SK-N-DZ (cell line): ENCODE measurements at places on chromosomes 1 and 21.

DNA sequence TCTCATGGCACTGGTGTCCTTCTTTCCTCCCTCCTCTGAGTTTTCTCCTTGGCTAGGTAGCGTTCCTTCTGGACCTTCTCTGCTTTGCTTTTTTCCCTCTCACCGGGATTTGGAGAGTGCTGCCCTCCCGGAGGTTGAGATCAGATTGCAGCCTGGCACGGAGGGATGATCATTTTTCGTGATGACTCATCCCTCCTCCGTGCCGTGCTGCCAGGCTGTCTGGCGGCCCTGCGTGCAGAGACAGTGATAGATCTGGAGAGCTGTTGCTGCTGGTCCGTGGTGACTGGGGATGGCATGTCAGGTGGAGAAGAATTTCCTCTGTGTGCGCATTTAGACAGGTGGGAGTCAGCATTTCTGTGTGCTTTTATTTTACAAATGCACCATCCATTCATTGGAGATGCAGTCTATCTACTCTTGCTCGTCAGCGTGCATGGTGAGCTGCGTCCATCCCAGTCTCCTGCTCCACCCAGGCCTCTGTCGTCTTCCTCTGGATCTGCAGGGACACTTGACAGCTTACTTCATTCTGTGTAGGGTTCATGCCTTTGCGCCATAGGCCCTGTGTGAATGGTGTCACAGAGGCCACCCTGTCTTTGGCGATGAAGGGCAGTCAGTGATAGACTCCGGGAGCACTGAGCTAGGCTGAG lies 104.4 kb downstream of the PCBP3 start:
- no peak for DNase-seq

GRCh38 chr1:97145321-97145956 lies 423.9 kb downstream of the PTBP2 start:
- DNase-seq: no peak

DNA sequence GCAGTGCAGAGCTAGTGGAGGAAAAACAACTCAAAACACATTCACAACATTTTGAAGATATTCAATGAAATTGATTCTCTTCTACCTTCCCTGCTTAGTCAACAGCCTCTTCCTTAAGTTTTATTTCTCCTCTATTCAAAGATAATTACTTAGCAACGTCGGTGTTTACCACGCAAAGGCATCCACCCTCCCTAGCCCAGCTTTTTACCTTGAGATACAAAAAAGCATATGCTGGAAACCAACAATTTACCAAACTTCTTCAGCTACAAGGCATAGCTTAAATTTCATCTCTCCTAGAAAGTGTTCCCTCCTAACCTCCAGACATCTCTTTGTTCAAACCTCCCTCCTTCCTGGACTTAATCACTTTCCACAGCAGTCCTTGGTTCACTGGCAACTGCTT lies 102.8 kb upstream of the SOD1 start:
- DNase-seq: no peak

DNA sequence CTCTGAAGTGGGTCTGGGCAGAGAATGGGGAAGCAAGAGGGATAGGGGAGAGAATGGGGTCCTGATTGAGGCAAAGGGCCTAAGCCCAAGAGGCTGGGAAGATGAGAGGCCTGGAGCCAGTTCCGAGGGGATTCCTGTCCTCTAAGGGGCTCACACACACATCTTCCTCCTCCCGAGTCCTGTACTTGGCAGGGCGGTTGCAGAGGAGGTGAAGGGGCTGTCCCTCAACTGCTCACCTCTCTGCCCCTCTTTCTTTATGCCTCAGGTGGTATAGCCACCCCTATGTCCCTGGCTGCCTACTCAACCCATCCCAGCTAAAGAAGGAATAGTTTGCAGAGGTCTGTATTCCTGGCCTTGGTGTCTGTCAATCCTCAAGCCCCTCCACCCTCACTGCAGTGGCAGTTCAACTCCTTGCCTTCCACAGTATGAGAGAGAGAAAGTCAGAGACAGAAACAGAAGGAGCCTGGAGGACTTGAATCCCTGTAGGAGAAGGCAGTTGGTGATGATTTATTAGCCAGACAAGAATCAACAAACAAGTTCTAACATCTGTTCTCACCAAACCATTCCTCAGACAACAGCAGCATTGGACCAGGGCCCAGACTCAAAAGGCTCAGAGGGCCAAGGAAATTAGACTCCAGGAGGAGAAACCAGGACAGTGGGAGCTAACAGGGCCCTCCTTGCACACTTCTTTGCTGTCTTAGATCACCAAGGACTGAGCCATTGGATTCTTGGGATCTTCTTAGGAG lies 10.7 kb downstream of the SH2D2A start:
- DNase-seq: no peak

GRCh38 chr1:27469334-27469733 lies 20.6 kb downstream of the WASF2 start:
- DNase-seq: no peak

GRCh38 chr1:227765261-227766014 lies 30.2 kb downstream of the SNAP47 start:
- no peak for DNase-seq

- no peak for DNase-seq
These were observed 12.3 kb downstream of the C1orf94 start for GRCh38 chr1:34188985-34189384.

GRCh38 chr1:187948170-187948794 lies 1119.5 kb downstream of the PLA2G4A start:
- DNase-seq: no peak

- no peak for DNase-seq
These were observed 35.5 kb upstream of the PRDM2 start for GRCh38 chr1:13664451-13664850.

GRCh38 chr1:160813215-160813614 lies 17.2 kb downstream of the LY9 start:
- no peak for DNase-seq

GRCh38 chr1:23593042-23593521 lies 33.8 kb upstream of the ID3 start:
- DNase-seq: no peak

GRCh38 chr1:5576673-5577065 lies 415.6 kb downstream of the NPHP4 start:
- no peak for DNase-seq

DNA sequence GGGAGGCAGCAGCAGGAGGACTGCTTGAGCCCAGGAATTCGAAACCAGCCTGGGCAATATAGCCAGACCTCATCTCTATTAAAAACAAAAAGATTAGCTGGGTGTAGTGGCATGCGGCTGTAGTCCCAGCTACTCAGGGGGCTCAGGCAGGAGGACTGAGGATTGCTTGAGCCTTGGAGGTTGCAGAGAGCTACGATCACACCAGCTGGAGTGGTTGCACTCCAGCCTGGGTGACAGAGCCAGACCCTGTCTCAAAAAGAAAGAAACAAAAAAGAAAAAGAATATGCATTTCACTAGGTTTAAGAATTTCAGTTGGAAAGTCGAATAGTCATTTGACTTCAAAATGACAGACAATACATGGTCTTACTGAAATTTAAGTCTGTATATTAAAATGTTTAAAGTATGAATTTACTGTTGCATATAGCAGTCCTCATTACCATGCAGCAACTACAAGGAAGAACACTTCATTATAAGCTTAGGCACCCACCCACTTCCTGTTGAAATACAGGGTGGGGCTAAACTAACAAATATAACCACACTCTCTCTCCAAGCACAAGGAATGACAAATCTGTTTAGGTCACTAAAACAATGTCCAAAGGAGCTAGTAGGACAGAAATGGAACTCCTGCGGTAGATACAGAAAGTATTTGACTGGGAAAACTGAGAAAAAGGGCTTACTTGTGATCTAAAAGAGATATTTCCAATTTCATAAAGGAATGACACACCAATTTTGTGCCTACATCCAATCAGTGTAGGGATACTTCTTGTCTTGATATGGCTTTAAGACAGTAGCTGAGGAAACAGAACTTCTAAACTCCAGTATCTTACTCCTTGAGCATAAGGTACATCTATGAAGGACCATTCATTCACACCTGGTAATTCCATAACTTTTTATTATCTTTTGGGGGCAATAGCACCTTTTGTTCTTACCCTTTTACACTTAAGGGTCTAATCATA lies 44.1 kb downstream of the GPR3 start:
- DNase-seq: no peak

GRCh38 chr1:199046618-199047017 lies 407.8 kb downstream of the PTPRC start:
- no peak for DNase-seq

- no peak for DNase-seq
These were observed 431.5 kb upstream of the CHRM3 start for GRCh38 chr1:238954865-238955264.

- DNase-seq: no peak
These were observed 111.6 kb downstream of the CYYR1 start for GRCh38 chr21:26461500-26461899.

DNA sequence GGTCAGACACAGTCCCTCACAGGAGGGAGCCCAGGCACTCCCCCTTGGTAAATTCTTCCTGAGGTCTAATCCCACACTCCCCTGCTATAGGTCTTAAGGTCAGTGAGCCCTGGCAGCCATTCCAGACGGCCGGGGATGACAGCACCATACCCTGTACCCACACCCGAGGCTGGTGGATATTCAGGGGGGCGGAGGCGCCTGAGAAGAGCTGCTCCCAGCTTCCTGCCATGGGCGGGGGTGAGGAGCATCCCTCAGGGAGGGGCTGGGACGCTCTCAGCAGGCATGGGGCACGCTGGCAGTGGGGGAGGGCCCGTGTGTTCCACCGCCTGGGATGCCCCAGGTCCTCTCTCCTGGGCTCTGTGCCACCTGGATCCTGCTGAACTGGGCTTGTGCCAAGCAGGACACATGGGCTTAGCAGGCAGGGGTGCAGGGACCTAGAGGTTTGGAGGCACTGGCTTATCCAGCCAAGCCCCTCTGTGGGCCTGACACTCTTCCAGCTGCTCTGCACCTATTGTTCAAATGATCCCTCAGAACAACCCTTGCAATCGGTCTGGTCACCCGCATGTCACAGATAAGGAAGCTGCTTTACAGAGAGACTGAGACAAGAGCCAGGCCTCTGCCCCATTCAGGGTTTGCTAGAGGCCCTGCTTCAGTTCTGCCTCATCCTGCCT lies 5.7 kb upstream of the ADGRB2 start:
- DNase-seq: peak; percentile 32

GRCh38 chr1:3558036-3558726 lies 53.1 kb downstream of the MEGF6 start:
- no peak for DNase-seq

GRCh38 chr1:151156515-151156819 lies at the start of gene TNFAIP8L2:
Gene TNFAIP8L2, plus strand, starts transcription at chr1:151156649. Its CDS starts 2,049 bp downstream, at chr1:151158698.
- DNase-seq: no peak

- DNase-seq: no peak
These were observed 110.0 kb downstream of the AMY1C start for GRCh38 chr1:103859721-103860120.

DNA sequence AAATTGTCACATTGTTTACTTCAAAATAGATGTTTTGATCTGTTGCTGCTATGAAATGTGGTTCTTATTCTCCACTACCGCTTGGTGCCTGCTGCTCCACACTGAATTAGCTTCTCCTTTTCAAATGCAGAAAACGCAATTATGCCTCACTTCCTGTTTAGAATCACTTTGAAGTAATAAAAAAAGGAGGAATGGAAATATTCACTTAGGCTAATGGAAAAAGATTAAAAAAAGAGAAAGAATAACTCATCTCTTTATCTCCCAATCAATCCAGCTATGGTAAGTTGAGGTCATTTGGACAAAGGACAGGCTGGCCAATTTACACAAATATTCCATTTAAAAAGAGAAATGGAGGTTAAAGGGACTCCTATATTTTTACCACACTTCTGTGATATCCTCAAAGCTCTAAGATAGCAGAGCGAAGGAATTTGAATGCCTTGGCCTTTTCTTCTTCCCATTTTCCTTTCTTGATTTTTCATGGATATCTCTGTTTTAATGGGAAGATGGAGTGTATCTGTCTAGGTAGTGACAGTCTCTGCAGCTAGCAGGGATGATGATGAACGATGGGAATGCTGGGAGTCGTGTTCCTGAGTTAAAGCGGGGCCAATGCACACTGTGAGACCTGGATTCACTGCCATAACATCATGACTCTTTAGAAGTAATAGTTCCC lies 35.7 kb downstream of the RGS5 start:
- DNase-seq: no peak

GRCh38 chr1:197844651-197845050 lies 57.8 kb upstream of the C1orf53 start:
- no peak for DNase-seq

DNA sequence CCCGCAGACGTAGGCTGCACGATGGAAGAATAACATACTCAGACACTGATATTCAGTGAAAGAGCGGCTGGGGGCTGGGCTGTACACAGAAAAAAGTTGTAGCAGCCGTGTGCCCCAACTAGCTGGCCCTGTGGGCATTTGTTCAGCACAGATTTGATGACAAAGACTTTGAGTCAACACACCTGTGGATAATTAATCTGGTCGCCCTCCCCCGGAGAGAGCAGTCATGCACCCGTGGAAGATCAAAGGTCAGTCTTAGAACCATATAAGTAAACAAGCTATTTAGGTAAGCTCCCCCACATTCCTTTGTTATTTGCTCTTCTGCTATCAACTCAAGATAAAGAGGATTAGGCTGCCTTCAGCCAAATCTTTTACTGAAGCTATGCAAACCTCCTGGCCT lies 148.4 kb upstream of the HMCN1 start:
- DNase-seq: no peak

DNA sequence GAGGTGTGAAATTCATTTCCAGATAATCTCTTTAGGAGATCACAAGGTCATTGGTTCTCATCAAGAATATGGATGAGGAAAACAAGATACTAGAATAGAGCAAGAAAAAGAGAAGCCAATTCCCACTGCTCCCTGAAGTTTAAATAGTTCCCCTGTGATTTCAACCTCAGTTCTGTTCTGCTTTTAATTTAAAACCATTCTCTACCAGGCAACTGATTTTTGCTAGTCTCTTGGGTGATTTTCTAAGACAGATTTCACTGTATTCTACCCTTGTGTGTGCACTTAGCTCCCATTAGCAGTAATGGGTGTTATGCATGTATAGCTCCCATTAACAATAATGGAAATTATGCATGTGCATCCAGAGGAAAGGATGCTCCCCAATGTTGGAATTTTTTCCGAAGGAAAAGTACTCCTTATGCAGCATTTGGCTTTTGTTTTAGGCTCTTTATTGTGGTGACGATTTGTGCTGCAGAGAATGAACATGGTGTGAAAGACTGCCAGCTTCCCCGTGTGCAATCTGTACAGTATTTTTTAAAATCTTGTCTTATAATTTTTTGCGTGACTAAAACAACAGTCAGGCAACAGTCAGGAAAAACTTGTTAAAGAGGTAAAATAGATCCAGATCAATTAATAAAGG lies 144.0 kb upstream of the ZRANB2 start:
- DNase-seq: no peak

GRCh38 chr1:240030236-240030635 lies 61.4 kb upstream of the FMN2 start:
- no peak for DNase-seq

GRCh38 chr1:32702599-32703478 lies at the start of gene SYNC:
Gene SYNC, minus strand, starts transcription at chr1:32702770. Its CDS starts 110 bp downstream, at chr1:32702660.
- DNase-seq: no peak

DNA sequence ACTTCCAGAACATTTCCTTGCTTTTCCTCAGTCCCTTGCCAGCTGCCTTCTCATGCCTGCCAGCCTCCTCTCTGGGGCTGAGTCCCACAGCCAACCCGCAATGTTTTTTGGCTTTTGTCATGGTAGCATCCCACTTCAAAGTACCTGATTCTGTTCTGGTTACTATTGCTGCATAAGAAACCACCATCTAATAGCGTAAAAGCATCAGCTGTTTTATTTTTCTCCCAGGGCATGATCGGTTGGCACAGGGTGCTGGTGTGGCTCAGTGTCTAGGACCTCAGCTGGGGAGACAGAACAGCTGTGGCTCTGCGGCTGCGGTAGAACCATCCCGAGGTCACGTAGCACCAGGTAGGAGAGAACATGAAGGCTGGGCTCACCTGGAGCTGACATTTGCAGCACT lies 8.9 kb upstream of the PRMT2 start:
- no peak for DNase-seq
